ENCODE measurements at places on chromosomes 6 and 20.

DNA sequence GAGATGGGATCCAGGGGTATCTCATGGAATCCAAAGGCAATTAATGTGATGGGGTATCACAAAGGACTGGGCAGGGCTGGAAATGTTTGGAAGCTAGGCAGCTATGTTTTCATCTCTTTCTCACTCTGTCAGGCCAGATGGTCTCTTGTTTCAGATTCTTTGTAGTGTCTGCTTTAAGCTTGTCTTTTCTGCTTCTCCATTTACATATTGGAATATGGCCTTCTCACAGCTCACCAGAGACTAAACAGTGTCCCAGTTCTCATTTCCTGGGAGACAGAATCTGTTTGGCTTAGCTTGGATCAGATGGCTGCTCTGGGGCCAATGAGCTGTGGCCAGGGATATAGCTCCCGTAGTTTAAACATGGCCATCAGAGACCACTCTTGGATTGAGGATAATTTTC, 78.9 kb downstream of the SLC35F1 start:
- no peak for DNase-seq

- no peak for DNase-seq
Measured at GRCh38 chr20:53489528-53489927, 104.1 kb downstream of the ZNF217 start.

- no peak for DNase-seq
Measured at GRCh38 chr6:35057449-35058357, 83.4 kb downstream of the TCP11 start.

GRCh38 chr20:17381724-17382123, 149.5 kb downstream of the BFSP1 start:
- DNase-seq: no peak

- no peak for DNase-seq
Measured at GRCh38 chr6:34601706-34602105, 45.6 kb upstream of the SPDEF start.

- DNase-seq: no peak
Measured at GRCh38 chr6:16583144-16583762, 178.0 kb downstream of the ATXN1 start.

GRCh38 chr20:25249198-25249931, 1.5 kb downstream of the PYGB start:
- DNase-seq: no peak

DNA sequence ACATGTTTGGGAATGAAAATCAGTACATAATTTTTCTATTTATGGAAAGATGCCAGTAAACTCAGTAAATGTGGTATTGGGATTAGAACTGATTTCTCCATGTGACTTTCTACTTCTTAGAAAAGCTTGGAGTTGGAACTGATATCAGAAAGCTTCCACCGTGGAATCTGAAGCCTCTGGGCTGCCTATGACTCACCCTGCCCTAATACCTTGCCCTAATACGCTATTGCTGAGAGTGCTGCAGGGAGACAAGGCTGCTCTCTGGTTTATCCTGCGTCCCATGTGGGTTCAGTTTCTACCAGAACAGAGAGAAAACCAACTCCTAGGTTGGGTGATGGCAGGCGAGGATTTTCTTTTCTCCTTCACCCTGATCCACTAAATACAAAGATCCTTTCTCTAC, 3.3 kb upstream of the STMND1 start:
- peak; percentile 85 for DNase-seq

- DNase-seq: no peak
Measured at GRCh38 chr6:82785206-82785605, 280.4 kb downstream of the UBE3D start.

DNA sequence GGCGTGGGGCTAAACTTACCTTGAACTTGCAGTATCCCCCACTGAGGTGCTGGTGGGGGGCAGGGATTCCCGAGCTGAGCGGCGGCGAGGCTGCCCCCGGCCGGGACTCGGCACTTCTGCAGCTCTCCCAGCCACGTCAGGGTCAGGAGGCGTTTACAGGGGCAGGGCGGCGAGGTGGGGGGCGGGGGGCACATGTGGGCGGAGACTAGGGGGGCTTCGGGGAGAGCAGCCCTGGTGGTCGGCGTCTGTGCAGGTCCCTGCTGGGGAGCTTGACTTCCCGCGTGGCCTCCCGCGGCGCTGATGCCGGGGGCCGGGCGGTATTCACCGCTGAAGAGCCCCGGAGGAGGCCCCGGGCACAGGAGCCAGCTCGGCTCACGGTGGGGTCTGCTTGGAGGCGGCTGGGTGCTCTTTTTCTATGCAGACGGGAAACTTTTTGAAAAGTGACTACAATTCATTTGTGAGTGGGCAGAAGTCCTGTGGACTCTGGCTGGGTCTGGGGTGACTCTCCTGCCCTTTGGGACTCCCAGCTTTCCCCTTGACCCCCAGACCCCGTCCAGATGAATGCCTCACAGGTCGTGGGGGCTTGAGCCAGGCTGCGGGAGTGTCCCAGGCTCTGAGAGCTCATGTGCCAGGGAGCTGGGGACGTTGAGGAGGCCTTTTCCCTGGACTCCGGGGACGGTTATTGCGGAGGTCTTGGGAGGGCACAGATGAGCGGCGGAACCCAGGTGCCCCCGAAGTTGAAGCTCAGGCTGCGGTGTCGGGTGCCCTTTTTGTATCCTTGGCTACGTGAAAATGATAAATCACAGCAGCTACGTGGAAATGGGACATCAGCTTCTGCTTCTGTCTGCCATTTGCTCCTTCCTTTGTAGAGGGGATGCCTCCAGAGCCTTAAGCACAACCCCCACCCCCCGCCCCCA, 75.9 kb upstream of the GATA5 start:
- DNase-seq: no peak

GRCh38 chr6:14459315-14459714, 341.7 kb downstream of the CD83 start:
- no peak for DNase-seq

- DNase-seq: no peak
Measured at GRCh38 chr20:61128701-61129269, 123.3 kb upstream of the CDH4 start.

DNA sequence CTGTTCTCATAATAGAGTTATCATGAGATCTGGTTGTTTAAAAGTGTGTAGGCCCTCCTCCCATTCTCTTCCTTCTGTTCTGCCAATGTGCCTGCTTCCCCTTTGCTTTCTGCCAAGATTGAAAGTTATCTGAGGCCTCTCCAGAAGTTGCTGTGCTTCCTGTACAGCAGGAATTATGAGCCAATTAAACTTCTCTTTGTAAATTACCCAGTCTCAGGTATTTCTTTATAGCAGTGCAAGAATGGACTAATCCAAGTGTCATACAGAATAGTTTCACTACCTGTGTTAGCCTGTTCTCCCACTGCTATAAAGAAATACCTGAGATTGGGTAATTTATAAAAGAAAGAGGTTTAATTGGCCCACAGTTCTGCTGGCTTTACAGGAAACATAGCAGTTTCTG, 100.0 kb downstream of the CD24 start:
- DNase-seq: no peak

DNA sequence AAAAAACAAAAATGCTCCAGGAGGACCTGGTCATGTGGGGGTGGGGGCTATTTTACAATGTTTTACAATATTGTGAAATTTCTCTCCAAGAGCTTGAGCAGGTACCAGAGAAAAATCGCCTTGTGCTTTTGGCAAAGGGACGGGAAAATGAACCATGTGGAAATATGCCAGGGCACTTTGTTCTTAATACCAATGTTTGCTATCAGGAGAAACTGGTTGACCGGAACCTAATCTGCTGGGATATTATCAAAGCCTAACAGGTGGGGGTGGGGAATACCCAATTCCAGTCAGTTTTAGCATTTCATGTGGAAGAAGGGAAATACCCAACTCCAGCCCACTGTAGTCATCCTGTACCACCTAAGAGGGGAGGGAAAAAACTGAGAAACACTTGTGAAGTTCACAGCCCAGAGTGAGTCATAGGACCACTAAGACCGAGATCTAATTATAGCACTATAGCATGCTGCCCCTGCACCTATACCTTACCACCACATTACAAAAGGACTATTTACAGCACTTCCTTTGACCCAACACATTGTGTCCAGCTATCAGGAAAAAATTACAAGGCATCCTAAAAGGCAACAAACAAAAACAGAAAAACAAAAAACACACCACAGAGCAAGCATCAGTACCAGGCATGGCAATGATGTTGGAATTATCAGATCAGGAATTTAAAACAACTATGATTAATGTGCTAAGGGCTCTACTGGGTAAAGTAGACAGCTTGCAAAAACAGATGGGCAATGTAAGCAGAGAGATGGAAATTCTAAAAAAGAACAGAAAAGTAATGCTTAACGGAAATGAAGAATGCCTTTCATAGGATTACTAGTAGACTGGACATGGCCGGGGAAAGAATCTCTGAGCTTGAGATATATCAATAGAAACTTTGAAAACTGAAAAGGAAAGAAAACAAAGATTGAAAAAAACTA, 84.1 kb upstream of the POPDC3 start:
- DNase-seq: no peak

DNA sequence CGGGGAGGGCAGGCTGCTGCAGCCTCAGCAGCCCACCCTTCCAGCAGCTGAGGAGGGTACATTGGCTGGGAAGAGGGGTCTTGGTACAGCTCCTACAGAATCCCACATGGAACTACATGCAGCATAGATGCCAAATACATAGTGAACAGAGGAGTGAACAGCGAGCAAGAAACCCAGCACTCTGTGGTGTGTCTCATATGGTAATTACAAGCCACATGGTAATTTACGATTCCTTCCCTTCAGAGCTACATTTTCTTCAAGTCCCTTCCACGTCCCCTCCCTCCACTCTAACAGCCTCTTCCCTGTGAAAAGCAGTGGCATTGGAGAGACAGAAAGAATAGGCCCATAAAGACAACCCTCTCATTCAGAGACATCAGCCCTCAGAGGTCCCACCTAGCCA, 167.7 kb downstream of the SYNDIG1 start:
- DNase-seq: no peak

GRCh38 chr6:62246087-62246486, 39.9 kb downstream of the KHDRBS2 start:
- DNase-seq: no peak

- peak; percentile 26 for DNase-seq
Measured at GRCh38 chr6:6661684-6662083, 73.2 kb downstream of the LY86 start.

DNA sequence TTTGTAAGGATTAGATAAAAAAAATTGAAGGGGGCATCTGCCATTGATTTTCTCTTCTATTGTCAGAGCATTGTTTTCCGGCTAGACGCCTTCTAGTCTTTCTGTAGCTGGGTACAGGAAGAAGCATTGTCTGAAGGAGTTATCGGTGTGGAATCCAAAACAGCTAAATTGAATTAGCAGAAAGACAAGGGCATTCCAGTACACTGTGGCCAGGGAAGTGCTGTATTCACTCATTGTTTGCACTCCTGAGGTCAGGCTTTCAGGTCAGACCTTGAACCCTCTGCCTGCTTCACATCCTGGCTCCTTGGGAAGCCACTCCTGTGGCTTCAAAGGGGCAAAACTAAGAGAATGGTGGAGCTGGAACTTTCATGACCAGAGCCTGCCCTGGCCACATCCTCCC, 81.1 kb upstream of the SNAP25 start:
- DNase-seq: no peak

DNA sequence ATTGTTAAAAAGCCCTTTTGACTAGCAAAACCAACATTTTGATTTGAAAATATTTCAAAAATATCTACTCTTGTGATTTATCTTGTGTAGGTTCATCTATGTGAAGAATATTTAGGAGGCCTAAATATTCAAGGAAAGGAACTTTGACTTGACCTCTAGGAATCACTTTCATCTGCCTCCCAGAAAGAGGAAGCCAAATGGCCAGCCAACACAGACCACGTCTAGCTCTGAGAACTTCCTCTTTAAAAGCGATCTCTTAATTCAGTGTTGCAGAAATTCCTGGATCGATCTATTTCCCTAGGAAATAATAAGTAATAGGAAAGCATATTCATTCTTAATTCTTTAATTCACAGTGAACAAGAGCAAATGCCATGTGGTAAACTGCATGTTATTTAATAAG, 9.6 kb upstream of the MOXD1 start:
- DNase-seq: no peak

- no peak for DNase-seq
Measured at GRCh38 chr20:2010533-2010932, 16.7 kb upstream of the PDYN start.

DNA sequence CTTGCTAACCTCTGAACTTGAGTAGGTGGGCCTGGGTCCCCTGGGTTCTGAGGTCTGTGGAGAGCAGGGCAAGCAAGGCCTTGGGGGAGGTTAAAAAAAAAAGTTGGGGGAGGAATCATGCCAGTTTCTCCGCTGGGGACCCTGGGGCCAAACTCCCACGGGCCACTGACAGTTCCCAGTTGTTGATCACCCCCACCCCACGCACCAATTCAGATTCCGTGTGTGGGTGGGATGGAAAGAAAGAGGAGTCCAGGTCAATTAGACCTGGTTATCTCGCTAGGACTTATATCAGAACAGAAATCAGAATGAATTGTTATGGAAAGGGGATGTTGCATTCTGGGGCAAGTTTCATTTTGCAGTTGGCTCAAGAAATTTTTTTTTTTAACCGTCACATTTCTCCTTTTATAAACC, 46.7 kb upstream of the SUPT3H start:
- DNase-seq: no peak

GRCh38 chr6:168989421-168989820, 264.2 kb downstream of the THBS2 start:
- DNase-seq: no peak

DNA sequence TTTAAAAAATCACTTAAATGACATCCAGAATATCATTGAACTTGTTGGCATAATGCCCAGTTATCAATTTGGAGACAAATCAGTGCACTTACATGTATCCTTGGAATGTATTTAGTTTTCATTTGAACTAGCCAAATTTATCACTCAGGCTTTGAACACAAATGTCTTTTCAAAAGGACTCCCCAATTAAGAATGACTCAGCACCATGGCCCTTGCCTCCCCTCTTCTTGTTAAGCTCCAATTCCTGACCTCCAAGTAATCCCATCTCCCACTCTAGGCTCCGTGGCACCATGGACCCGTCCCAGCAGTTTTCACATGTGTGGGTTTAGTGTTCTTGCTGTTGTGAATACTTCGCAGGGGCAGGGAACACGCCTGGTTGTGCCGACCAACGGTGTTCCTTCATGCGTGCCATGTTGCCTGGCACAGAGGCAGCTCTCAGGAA, 2.7 kb downstream of the AKAP12 start:
- DNase-seq: no peak

DNA sequence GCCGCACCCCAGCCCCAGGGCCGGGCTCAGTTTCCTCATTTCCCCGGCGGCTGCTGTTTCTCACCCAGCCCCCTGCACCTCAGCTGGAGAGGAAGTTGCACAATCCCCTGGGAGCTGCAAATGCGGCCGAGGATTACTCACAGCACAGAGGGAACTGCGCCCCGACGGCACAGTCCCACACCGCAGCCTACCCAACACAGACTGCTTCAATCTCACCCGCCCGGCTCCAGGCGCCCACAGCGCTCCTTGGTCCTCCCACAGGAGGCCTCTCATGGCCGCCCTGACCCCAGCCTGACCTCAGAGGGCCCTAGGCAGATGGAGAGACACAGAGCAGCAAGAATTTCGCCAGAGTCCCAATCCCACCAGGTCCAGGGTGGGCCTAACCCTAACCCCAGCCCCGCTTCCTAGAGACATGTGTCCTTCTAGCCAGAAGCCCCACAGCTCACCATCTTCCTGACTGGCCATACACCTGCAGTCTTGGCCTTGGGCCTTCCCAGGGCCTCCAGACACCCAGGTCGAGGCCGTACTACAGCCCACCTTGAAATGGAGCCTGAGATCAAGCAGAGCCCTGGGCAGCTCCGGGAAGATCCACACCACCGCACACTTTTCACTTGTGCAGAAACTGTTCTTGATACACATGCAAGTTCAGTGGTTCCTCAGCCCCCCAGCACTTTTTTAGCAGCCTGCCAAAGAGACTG, 11.7 kb downstream of the TFEB start:
- peak; percentile 90 for DNase-seq

GRCh38 chr20:48910347-48910781, 11.1 kb upstream of the ARFGEF2 start:
- DNase-seq: no peak

Data from NCI-H226 (cell line).